ENCODE measurements at places on chromosomes 13 and 19. TPM values are rescaled to one million over a fixed set of nuclear protein-coding genes. Genes with fewer than 3 reads are reported as not detected.

The CALR3 gene
- not detected for polyA plus RNA-seq

The CGB8 gene
- polyA plus RNA-seq: 0.23 TPM

The ZNF154 gene
- polyA plus RNA-seq: 9.8 TPM

The ZNF420 gene
- 14.0 TPM for polyA plus RNA-seq

- DNase-seq: no peak
These were observed 1423.8 kb upstream of the MIR17HG start for GRCh38 chr13:89923736-89924135.

- no peak for DNase-seq
These were observed 12.8 kb downstream of the ONECUT3 start for GRCh38 chr19:1765904-1766799.

DNA sequence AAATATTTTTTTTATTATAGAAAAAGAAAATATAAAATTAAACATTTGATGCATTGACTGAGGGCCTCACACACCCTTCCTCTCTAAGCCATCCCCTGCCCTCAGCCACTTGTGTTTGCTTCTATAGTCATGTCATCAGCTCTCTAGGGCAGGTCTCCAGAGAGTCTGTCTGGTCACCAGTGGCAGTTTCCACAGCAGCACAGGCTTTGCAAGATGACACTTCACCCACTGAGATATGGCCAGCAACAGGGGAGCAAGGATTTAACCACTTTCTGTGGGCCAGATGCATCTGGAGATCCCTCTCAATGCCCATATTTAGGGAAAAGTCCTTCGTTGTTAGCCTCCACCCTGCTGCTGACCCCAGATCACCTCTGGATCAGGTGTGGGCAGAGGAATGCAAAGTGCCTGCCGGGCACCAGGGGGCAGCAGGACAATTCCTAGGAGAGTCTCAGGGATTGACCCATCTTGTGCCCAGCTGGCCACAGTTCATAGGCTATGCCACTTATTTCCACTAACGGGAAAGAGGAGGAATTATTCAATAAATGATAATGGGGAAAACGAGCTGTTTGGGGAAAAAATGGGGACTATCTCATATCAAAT, 4.8 kb downstream of the ABCC4 start:
- DNase-seq: no peak

- peak; percentile 16 for DNase-seq
These were observed 79.9 kb upstream of the GSX1 start for GRCh38 chr13:27712421-27712820.

DNA sequence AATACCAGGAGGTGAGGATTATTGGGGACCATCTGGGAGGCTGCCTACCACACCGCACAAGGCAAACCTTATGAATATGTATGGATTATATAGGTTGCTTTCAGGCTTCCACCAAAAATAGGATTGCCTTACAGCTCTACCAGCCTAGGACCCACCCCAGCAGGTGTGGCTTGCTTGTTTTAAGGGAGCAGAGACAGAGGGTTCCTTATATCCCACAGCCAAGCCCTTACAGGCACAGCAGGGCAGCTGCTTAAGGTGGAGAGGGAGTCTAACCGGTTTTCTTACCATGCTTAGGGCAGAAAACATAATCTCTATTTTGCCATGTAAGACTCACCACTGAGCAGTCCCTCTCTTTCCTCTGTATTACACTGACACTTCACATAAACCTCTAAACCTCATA, 16.1 kb upstream of the TTYH1 start:
- DNase-seq: no peak

GRCh38 chr19:5166262-5166661, 174.3 kb downstream of the PTPRS start:
- DNase-seq: no peak

DNA sequence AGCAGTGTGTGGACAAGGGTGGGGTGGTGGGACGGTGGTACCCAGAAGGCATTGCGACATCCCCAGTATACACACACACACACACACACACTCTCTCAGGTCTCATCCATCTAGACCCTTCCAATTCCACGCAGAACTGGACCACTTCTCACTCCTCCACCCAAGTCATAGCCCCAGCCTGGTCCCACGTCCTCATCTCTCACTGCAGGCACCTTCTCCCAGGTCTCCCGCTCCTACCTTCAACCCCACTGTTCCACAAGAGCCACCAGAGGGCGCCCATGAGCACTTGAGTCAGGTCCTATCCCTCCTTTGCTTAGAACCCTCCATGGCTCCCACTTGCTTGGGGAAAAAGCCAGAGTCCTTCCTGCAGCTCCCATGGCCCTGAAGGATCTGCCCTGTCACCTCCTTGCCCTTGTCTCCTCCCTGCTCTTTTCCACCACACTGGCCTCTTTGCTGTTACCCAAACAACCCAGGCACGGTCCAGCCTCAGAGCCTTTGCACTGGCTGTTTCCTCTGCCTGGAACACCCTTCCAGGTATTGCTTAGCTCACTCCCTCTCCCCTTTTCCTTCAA, 62.6 kb downstream of the IER2 start:
- peak; percentile 42 for DNase-seq

DNA sequence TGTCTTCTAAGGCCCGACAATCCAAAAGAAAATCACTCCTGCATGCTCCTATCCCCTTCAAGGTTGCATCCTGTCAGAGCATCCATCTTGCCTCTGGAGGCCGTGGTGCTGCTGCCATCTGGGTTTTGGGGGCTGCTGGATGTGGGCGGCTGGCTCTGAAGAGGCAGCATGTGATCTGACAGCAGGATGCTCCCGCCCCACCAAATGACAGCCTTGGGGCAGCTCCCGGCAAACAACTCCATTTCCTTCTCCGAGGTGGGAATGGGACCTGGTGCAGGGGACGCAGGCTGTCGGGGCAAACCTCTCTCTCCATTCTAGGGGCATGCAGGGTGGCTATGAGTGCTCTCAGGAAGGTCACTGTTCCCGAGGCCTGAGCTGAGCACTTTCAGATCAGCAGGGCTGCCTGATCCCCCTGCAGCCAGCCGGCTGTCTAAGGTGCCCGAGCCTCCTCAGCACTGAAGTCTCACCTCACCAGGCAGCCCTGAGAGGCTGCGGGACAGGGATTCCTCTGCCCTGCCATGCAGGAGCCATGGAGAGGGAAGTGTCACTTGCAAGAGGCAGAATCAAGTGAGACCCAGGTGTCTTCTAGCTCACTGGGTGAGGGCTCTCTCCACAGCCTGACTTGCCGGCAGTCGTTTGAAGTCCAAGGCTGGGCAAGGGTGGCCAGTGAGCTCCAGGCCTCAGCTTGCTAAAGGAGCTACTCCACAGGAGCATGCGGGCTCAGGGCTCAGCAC, 28.8 kb downstream of the TSSK6 start:
- no peak for DNase-seq

The ZNF700 gene
- 9.2 TPM for polyA plus RNA-seq

DNA sequence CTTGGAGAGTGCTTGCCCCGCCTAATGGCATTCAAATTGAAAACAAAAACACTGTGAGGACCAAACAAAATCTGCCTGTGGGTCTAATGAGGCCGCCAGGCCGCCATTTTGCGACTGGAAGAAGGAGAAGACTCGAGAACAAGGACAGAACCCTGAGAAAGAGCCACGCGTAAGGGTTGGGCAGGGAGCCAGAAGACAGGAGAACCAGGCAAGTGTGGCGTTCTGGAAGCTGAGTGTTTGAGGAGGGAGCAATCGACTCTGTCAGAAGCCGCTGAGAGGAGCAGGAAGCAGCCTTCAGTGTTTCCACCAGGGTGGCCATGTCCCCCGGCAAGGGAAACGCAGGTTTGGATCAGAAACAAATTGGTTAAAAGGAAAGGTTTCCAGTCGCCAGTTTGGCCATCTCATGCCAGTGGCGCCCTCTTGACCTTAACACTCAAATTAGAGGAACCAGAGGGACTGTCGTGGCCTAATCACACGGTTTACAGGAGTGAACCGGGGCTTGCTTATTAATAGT, 10.2 kb upstream of the PTOV1 start:
- no peak for DNase-seq

DNA sequence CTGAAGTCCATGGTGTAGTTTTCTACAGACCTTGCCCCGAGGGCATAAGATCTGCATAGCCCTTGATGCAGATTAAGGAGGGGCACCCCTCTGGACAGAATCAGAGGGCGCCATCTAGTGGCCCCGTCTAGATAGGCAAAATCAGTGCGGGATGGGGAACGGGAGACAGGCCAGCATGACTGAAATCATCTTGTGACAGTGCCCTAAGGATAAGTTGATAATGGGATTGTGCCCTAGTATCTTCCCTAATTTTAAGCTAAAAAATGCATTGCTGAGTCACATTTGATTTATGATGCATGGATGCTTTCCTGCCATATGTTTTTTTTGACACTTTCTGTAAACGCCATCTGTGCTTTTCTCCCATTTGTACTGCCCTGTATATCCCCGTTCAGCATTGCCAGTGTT, 19.0 kb upstream of the GPI start:
- no peak for DNase-seq

- DNase-seq: no peak
These were observed 50.0 kb downstream of the GAS6 start for GRCh38 chr13:113813749-113814434.

DNA sequence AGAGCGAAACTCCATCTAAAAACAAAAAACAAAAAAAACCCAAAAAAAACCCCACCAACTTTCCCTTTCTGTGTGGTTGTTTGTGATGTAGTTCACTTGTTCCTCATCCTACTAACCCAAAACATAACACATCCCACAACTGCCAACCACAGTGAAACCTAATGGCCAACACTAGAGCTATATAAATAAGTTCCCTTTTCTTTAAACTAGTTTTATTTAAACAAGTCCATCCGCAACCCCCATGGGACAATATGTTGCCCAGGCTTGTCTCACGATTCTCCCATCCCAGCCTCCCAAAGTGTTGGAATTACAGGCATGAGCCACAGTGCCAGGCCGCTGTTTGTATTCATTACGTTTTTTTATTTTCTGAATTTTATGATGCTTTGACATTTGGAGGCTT, 71.2 kb upstream of the ADGRE5 start:
- no peak for DNase-seq

DNA sequence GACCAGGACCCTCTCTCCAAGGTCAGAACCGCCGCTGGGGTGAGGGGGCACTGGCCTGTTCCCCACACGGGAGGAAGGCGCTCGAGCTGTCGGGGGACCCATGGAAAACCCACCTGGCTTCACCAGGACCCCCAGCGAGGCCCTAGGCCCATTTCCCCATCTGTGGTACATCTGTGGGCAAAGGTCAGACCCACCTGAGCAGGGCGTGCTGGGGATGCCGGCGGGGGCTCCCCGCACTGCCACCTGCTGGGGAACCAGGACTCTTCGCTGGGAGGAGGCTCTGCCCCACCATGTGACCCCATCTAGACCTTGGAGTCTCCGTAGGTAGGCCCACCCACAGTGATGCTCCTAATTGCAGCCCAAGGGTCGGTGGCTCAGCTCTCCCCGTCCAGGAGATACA, 511 bp downstream of the WDR88 start:
- no peak for DNase-seq

The KANK2 gene
- 131 TPM for polyA plus RNA-seq

DNA sequence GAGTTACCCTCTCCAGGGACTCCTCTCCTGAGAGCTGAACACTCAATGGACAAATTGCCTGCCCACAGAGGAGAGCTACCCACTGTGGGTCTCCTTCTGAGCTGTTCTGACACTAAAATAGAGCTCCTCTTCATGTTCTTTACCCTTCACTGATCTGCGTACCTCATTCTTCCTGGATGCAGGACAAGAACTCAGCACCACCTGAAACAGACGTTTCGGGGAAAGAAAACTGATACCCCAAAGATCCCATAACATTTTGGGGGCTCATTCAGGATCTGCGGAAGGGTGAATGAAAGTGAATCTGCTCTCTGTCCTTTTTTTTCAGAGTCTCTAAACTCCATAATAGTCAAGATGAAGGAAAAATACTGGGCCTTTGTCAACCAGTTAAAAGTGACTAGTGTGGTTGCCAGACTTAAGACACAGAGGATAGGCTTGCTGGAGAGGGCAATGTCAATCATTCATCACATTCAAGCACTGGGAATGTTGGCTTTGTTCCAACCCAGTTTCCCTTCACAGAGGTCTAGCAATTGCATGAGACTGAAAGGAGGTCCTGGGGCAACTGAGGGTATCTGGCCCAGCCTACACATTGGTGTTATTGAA, 136.7 kb upstream of the SLITRK6 start:
- no peak for DNase-seq

The PSG7 gene
- 0.85 TPM for polyA plus RNA-seq

The IGFL2 gene
- polyA plus RNA-seq: not detected

The ZNF681 gene
- 2.1 TPM for polyA plus RNA-seq

- no peak for DNase-seq
These were observed 11.8 kb downstream of the COL4A2 start for GRCh38 chr13:110318920-110319319.

GRCh38 chr13:82947191-82947621, 935.1 kb downstream of the SLITRK1 start:
- DNase-seq: no peak

DNA sequence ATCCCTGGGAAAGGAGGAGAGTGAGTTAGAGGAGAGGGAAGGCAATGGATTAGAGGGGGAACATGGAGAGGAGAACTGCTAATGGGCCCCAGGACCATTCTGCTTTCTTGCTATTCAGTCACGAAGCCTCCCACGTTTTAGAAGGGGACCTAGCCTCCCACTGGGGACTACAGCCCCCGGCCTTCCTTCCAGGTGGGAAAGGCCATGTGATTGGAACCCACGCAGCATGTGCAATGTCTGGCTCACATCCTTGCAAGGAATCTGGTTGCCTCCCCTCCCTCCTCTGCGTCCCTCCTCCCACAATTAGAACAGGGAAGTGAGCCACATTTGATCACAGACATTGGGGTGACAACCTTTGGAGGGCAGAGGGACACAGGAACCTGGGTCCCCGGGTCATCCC, 22.5 kb upstream of the PLA2G4C start:
- no peak for DNase-seq

- DNase-seq: peak; percentile 83
These were observed 20.0 kb downstream of the XRCC1 start for GRCh38 chr19:43555185-43555770.

DNA sequence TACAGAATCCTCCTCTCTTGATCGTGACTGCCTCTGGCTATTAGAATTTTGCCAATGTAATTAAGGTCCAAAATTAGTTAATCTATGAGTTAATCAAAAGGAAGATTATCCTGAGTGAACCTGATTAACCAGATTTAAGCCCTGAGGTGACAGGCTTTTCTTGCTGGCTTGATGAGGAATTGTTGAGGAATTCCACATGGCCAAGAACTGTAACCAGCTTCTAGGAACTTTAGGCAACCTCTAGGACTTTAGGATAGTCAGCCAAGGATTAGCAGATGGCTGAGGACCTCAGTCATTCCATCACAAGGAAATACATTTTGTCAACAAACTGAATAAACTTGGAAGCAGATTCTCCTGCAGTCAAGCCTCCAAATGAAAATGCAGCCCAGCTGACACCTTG, 84.8 kb downstream of the STOML3 start:
- no peak for DNase-seq

GRCh38 chr13:73228546-73228945, 169.7 kb downstream of the KLF5 start:
- DNase-seq: peak; percentile 42

- DNase-seq: peak; percentile 39
These were observed 15.2 kb downstream of the PHLDB3 start for GRCh38 chr19:43489310-43489709.

GRCh38 chr13:57992416-57992815, 360.9 kb downstream of the PCDH17 start:
- no peak for DNase-seq

- no peak for DNase-seq
These were observed 35.7 kb downstream of the TMEM255B start for GRCh38 chr13:113794764-113795173.

GRCh38 chr19:12794971-12795381, 3.7 kb downstream of the JUNB start:
- no peak for DNase-seq

The FAM187B gene
- not detected for polyA plus RNA-seq

The FGF22 gene
- polyA plus RNA-seq: 0.11 TPM

- DNase-seq: peak; percentile 40
These were observed 1.1 kb upstream of the FARP1 start for GRCh38 chr13:98141509-98142379.

The POU2F2 gene
- polyA plus RNA-seq: 1.5 TPM

GRCh38 chr19:3365836-3366752, at the start of gene NFIC:
TSS of gene NFIC (plus strand) at chr19:3366583. CDS start at chr19:3366637, 54 bp downstream.
- peak; percentile 93 for DNase-seq
